Small intestine (tissue), 16 donors: ENCODE measurements at places on chromosomes 2 and 18. TPM values are rescaled to one million over a fixed set of nuclear protein-coding genes. Genes with fewer than 3 reads are reported as not detected.
A peak's percentile ranks its signal among the peaks of the same experiment; 100 is the strongest.

DNA sequence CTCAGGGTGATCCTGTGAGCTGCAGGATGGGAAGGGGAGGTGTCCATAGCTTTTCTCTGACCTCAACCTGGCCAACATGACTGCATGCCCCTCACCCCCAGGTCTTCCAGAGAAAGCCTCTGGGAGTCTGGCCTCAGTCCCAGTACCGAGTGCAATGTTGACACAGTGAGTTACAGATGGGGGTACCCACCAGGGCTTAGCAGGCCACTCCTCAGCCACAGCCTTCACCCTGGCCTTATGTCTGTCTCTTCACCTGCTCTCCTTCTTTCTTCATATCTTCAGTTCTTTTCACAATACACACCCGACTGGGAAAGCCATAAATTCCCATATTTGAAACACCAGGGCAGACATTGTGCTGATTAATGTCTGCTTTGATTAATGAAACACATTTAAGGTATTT, 33.5 kb downstream of the AOX1 start:
- peaks cover 3% of the 10 kb centered on the region for H3K36me3 ChIP-seq
- H3K4me1 ChIP-seq, result no peaks in the 10 kb centered on the region
- H3K4me3 ChIP-seq, result no peak overlapping the region

- no peaks in the 10 kb centered on the region for H3K4me1 ChIP-seq
- DNase-seq, result no peak
- H3K27me3 ChIP-seq, result no peaks in the 10 kb centered on the region
- H3K36me3 ChIP-seq, result no peaks in the 10 kb centered on the region
- no peak overlapping the region for H3K4me3 ChIP-seq
Observed at GRCh38 chr2:180033993-180034894, 27.1 kb upstream of the CWC22 start.

LTBP1 gene
- polyA plus RNA-seq, result 2.4 TPM

TYMS gene
- polyA plus RNA-seq, result 6.3 TPM

DNA sequence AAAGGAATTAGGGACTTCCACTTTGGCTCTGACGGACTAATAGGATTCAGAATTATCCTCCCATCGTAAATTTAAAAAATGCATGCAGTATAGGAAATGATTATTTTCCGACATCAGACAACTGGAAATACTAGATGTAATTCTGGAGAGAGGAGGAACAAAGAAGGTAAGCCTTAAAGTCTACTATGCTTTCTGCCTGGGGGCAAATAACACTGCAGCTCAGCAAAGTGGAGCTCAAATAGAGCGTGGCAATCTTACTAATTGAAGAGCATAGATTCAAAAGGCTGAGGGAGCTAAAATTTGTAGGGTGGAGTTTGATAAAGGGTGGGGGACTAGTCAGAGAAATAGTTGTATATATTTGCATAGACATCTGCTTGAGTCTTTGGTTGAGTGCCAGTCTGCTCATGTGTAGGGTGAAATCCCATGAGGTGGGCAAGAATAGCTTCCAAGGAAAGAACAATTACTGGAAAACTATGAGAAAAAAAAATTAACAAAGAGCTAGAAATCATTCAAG, 23.8 kb downstream of the COPS8 start:
- H3K4me3 ChIP-seq, result no peak overlapping the region
- no peaks in the 10 kb centered on the region for H3K27me3 ChIP-seq
- H3K27ac ChIP-seq, result no peak overlapping the region

GRCh38 chr2:39852831-39853230, 73.8 kb upstream of the THUMPD2 start:
- H3K27ac ChIP-seq, result no peak overlapping the region
- H3K4me3 ChIP-seq, result no peak overlapping the region
- no peaks in the 10 kb centered on the region for H3K27me3 ChIP-seq
- DNase-seq, result no peak
- no peaks in the 10 kb centered on the region for H3K4me1 ChIP-seq

- no peaks in the 10 kb centered on the region for H3K4me1 ChIP-seq
- no peaks in the 10 kb centered on the region for H3K27me3 ChIP-seq
- no peaks in the 10 kb centered on the region for H3K36me3 ChIP-seq
- no peak for DNase-seq
Observed at GRCh38 chr2:165811592-165812370, 17.7 kb upstream of the GALNT3 start.

ELOA2 gene
- not detected for polyA plus RNA-seq

GRCh38 chr18:35458677-35459441, 38.9 kb downstream of the INO80C start:
- no peaks in the 10 kb centered on the region for H3K36me3 ChIP-seq
- peak overlapping the region; percentile 43 for H3K27ac ChIP-seq
- no peak overlapping the region for H3K4me3 ChIP-seq
- peak; percentile 85 for DNase-seq
- H3K4me1 ChIP-seq, result no peaks in the 10 kb centered on the region

DNA sequence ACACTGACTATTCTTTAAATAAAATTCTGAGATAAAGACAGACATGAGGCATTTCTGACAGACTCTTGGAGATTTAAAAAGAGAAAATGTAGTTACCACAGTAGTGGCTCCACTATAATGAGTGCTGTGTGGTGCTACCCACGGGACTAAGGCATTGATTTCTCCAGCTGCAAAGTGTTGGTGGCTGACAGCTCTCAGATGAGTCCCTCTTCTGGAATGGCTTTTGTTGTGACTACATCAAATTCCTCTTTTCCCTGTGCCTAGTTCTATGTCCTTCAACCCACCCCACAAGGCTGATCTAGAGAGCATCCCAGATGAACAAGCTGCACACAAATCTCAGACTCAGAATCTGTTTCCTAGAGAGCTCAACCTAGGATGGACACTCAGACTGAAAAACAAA, 884.8 kb upstream of the ZEB2 start:
- H3K4me3 ChIP-seq, result no peak overlapping the region
- H3K36me3 ChIP-seq, result no peaks in the 10 kb centered on the region
- no peak overlapping the region for H3K27ac ChIP-seq
- H3K4me1 ChIP-seq, result no peaks in the 10 kb centered on the region
- no peaks in the 10 kb centered on the region for H3K27me3 ChIP-seq
- no peak for DNase-seq
